ENCODE measurements at places on chromosomes 4 and X.

GRCh38 chr4:1465173-1466033 lies 59.2 kb upstream of the NKX1-1 start:
- no peak for DNase-seq

- DNase-seq: no peak
Measured at GRCh38 chrX:13195340-13195739, 124.5 kb downstream of the ATXN3L start.

DNA sequence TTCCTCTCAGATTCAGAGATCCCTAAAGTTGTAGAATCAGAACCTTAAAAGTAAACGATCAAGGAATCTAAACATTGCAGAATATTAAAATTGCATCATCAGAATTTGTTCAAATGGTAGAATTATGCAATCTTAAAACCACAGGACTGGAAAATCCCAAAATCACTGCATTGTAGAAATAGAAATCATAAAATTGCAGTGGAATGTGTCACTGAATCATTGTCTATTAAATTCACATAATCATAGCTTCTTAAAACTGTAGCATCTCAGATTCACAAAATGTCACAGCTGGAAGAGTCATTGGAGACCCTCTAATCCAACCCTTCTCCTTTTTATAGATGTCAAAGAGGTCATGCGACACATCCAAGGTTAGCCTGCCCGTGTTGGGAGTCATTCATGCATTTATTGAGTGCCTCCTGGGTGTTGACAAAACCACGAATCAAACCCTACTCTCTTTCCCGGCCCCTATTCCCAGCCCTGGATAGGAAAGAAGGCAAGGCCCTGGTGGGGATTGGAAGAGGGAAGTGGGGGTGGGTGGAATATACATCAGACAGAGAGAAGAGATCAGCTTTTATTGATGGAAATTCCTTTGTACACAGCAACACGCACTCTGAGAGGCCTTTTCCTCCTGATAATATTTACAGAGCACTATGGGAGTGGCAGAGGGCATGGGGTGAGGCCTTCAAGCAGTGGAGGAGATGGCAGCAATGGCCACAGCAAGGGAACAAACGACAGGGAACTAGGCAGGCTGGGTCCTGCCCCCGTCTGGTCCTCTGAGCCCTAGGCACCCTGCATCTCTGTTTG lies 15.4 kb downstream of the IQSEC2 start:
- no peak for DNase-seq

DNA sequence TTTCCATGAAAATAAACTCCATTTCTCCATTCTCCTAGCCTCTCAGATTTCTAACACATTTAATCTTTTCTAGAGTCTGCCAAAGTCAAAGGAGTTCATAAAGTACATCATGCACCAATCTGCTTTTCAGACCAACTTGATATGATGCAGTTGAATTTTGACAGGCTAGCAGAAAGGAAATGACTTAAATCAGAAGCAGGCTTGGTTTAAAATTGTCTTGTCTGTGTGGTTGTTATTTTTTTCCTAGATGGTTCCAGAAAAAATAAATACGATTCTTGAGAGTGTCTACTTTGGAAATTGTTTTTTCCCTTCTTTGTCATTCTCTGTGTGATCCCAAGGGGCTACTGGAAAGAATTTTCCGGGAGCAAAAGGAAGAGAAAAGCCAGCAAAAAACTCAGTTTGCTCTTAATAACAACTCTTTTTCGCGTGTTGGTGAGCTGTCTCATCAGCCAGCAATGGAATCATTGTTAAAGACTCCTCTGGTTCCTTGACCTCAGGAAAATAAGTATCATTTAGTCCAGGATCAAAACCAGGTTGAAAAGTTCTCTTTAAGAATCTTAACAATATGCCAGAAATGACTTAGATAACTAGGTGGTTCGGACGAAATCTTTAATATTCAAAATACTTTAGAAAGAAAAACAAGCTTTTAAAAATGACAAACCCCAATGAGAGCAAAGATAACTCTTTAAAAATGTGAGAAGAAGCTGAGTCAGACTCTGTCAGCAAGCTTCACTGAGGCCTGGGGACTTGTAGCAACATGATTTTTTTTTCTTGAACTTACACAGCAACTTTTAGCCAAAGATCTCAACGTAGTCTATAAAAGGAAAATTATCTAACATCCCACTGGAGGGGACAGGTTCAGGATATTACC lies 49.7 kb upstream of the GAB1 start:
- DNase-seq: no peak

- DNase-seq: no peak
Measured at GRCh38 chrX:42708222-42708621, 69.7 kb downstream of the PPP1R2C start.

- DNase-seq: no peak
Measured at GRCh38 chr4:8847764-8848163, 23.9 kb downstream of the HMX1 start.

GRCh38 chr4:140054861-140055260 lies 99.1 kb downstream of the MAML3 start:
- DNase-seq: no peak

DNA sequence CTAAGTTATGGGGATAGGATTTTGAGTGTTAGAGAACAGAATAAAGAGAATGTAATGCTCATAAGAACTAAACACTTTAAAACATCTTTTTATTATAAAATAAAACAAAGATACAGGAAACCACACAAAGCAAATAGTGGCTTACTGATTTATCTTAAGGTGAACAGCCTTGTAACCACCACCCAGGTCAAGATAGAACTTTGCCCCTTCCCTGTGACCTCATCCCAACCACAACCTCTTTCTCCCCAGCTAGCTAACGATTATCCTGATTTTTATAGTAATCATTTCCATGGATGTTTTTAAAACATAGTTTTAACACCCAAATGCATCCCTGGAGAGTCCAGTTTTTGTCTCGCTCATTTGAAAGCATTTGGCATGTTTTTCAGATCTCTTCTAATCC lies 17.0 kb downstream of the HELT start:
- DNase-seq: no peak

GRCh38 chr4:76251441-76252270 lies at the start of gene FAM47E:
Gene FAM47E, plus strand, starts transcription at chr4:76251721. Its CDS starts 26 bp downstream, at chr4:76251747.
- DNase-seq: no peak

DNA sequence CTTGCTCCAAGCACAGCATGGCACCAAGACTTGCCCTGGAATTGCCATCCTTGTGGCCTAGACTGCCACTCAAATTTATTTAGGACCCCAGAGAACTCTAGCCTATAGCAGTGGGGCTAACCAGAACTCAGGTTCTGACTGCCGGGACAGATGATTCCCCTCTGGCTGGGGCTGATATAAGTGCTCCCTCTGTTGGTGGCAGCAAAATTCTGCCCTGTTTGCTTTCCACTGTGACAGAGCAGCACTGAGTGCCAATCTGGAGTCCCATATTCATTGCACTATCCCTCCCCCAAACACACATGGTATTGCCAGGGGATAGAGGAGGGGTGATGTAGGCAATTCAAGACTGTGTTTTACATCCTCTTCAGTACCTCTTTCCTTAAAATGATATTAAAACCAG lies 1081.9 kb downstream of the FAT4 start:
- no peak for DNase-seq

- DNase-seq: no peak
Measured at GRCh38 chr4:7904952-7905915, 34.4 kb downstream of the AFAP1 start.

GRCh38 chr4:76898385-76898692 lies 395 bp upstream of the SOWAHB start:
- no peak for DNase-seq

DNA sequence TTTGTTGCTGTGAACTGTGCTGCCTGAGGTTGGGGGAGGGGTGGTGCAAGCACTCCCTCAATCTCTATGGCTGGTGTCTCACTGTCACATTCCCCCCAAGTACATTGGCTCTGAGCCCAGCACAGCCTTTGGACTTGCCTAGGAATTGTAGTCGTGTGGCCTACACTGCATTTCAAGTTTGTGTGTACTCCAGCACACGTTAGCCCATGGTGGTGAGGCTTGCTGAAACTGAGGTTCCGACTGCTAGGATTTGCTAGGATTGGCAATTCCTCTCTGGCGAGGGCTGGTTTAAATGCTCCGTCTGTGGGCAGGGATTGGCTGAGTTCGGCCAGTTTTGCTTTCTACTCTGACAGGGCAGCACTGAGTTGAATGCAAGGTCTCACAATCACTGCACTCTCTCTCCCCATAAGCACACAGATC lies 121.7 kb upstream of the CXXC4 start:
- no peak for DNase-seq

- DNase-seq: no peak
Measured at GRCh38 chr4:139167774-139168444, 9.1 kb downstream of the ELF2 start.

DNA sequence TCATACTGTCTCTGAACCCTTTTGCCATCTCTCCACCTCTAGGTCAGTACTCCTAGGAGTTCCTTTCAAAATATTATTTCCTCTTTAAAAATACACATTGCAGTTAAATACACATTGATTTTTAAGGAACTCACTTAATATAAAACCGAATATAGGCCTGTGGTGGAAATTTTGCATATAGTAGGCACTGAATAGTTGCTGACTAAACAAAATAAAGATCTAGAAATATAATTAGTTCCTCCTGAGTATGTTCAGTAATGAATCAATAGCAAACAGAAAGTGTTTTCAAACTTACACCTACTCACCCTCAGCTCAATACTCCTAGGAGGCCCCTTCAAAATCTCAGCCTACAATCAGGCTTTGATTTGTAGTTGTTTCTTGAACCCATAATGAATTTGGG lies 61.5 kb downstream of the IGSF1 start:
- DNase-seq: no peak

DNA sequence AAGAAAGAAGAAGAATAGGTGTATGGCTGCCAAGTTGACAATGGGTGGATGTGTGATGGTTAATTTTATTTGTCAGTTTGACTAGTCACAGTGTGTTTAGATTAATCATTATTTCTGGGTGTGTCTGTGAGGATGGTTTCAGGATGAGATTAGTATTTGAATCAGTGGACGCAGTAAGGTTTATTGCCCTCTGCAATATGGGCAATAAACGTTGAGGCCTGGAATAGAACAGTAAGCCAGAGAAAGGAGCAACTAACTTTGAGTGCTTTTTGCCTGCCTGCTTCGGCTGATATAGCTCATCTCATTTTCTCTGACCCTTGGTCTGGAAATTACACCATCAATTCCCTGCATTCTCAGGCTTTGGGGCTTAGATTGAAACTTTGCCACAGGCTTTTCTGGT lies 140.8 kb upstream of the SPANXN4 start:
- DNase-seq: no peak

- DNase-seq: no peak
Measured at GRCh38 chr4:14857475-14857874, 144.8 kb upstream of the CPEB2 start.

DNA sequence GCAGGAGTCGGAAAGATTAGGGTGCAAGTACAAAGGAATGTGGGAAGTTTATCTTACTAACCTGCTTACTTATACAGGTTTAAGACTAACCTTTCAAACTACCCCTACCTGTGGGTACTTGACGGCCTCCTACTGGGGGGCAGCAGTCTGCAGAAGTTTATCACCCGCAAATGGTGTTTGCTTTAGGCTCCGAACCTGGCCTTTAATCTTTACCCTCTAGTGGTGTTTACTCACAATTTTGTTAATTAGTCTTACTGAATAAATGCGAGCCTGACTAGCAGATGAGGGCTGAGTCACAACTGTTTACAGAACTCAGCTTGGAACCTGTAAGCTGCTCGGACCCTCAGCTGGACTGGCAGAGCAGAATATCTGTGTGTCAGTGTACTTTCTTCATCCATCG lies 204.2 kb upstream of the GPRIN3 start:
- DNase-seq: no peak

DNA sequence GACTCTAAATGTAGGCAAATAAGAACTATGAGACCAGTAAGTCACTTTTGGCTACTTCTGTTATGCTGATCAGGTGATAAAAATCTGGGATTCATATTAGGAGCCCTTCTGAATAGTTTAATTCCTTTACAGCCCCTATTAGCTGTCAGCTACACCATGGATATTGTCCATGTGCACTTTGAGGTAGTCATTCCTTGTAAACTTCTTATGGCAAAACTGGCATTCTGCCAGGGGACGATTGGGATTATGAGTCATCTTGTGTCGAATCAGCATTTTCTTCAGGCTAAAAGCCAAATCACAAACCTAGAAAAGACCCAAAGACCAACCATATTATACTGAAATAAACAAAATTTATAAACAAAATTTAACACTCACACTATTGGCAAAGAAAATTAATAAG lies 227.6 kb downstream of the PRDM5 start:
- DNase-seq: no peak

- no peak for DNase-seq
Measured at GRCh38 chrX:39445336-39445735, 644.1 kb downstream of the MID1IP1 start.

- DNase-seq: no peak
Measured at GRCh38 chrX:858542-859078, 228.0 kb downstream of the SHOX start.

- DNase-seq: no peak
Measured at GRCh38 chr4:113560579-113560978, 201.0 kb downstream of the CAMK2D start.

DNA sequence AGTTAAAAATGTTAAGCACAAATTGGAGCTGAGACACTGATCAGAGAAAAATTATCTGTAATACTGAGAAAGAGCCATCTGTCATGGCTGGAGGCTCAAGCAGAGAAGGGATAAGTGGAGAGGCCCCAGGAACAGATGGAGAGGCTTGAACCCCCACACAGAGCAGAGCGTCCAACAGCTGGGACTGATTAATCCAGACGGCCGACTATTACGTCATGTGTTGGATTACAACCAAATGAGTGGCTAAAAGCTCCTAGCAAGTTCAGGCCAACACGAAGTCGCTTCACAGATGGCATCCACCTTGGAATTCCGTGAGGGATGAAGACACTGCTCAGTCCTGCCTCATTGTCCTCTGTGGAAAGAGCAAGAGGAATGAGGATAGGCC lies 57.7 kb upstream of the ATXN3L start:
- no peak for DNase-seq

DNA sequence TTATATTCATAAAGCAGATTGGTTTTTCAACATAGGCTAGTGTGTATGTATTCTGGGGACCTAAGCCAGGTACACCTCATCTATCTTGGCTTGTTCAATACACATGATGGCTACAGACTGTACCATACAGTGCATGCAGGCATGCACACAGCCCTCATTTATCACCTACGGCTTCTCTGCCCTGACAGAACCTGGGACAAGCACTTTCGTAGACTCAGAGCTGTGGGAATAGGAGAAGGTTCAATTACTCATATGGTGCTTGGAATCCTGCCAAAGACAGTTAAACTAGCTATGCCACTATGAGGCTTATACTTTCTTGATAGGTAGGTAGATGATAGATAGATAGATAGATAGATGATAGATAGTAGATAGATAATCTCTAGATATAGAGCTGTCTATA lies 457.2 kb downstream of the GALNTL6 start:
- DNase-seq: no peak

DNA sequence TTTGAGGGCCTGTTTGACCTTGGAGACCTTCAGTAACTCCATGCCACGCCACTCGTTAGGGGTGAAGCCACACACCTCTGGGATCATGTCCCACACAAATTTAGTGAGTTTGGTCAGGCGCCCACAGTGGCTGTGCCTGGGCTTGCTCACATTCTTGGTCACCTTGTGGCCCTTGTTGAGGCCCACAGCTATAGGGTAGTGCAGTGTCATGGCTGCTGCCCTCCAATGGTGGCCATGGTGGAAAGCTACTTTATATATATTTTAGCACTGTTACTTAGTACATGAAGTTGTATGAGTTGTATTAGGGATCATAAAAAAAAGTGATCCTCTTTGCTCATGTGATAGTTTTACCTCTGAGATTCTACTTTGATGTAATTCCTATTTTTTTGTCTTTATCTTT lies 985 bp upstream of the CXCL11 start:
- DNase-seq: no peak

GRCh38 chrX:41779030-41779564 lies 55.1 kb downstream of the GPR82 start:
- no peak for DNase-seq

GRCh38 chr4:127574643-127575042 lies 58.1 kb upstream of the INTU start:
- DNase-seq: no peak
